ENCODE measurements at places on chromosomes 7 and 10. TPM values are rescaled to one million over a fixed set of nuclear protein-coding genes. Genes with fewer than 3 reads are reported as not detected.
A peak's percentile ranks its signal among the peaks of the same experiment; 100 is the strongest.

STAG3 gene
- polyA plus RNA-seq: 0.10 TPM

DNA sequence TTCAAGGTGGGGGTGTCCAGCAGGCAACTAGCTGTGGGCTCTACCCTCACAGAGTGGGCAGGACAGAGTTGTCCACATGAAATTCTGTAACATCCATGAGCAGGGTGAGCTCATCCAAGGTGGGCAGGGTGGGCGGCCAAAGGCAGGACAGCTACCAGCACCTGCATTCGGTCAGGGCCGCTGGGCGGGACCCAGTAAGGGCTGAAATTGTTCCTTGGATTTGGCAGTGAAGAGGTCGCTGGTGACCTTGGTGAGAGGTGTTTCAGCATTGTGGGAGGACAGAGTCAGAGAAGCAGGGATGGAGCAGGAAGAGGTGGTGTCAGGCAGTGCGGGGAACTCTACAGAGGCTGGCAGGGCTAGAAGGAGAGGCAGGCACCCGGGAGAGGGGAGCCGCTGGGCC lies 23.9 kb downstream of the ADCYAP1R1 start:
- no peak for DNase-seq

DNA sequence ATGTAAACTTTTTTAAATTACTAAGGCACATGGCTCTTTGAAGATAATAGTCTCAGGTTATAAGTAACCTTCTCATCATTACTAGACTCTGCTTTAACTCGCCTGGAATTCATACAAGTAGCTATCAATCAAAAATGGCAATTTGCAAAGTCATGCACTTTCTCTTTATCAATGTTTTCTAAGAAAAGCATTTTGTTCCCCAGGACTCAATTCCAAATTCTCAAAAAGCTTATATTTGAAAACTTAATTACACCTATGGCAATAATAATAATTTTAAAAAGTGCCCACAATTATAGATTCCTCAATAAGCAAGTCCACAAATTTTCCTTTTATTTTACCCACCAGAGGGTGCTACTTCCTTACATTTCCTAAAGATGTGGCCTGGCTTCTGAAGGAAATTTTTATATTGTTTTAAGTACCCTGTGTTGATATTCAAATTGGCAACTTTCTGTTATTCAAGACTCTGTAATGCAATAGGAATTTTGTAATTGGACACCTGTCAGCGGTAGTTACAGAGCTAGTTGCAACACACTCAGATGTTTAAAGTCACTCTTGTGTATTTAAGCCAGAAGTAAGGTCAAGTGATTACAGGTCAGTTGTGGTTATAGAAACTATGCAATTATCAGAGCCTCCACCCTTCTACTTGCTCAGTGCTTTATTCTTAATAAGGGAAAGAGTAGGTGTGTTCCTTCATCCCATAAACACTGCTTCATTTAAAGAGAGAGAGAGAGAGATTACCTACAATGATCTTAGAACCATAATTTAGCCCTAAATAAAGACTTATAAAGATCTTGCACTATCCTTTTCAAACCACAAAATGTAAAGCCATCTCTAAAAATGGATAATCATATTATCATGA lies 47.1 kb upstream of the HYAL4 start:
- DNase-seq: peak; percentile 40

DNA sequence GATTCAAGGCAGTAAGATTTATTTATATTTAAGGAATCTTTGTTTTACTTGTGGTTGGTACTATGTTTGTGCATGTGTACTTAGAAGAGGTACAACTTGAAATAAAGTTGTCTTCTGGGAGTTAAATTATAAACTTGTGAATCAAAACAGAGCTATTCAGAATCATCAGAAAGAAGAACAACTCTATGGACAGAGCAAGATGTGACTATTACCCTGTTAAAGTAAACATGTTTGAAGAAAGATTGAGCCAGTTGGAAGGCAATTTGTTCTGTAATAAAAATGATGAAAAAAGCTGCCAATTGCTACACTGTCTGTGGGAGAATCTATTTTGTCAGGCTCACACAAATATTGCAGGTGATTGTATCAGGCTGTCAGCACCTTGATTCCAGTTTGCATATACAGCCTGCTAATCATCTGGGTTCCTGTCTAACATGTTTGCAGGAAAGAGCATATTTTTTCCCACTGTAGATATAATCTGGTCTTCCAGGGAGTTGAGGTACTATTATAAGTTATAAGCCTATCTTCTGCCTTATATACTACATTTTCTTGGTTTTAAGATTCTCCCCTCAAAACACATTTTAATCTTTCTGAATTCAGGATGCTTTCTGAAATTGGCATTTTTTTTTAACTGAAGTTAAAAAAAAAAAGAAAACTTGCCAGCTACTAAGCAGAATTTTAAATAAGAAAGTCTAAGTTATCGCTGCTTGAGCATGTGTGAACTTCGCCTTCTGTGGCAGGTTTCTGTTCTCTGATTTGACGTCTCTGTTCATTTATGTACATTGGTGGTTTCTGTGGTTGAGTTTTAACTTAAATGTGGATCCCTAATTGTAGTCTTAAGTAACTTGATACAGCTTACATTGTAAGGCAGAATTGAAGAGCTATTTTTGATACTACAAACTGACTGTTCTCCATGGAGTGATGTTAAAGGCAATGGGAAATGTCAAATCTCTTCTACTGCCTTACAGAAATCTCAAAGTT lies 46.0 kb downstream of the ZNRF2 start:
- DNase-seq: no peak

DNA sequence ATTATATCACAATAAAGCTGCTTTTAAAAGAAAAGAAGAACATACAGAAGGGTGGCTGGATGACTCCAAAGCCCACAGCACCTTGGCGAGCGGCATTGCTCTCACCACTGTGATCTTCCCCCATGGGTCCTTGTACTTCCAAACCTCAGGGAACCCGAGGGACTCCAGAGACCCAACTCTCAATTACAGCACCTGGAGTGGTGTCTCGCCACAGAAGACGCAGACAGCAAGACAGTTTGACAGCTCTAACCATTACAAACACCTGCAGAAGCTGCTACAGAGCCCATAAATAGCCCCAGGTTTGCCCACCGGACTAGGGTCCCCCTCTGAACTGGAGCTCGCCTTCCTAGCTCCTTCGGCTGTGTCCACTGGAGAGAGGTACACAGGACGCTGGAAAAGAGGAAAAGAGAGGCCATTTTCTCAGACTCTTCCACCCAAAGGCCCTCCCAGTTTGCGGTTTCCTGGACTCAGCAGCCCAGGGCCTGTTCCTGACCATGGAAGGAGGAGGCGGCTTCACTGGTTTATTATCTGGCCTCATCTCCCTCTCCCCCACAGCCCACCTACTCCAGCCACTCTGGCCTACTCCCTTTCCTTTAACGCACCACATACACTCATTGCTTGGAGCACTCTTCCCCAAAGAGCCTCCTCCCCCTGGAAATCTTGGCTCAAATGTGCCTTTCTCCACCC lies 1.9 kb downstream of the PIK3AP1 start:
- no peak for DNase-seq

DNA sequence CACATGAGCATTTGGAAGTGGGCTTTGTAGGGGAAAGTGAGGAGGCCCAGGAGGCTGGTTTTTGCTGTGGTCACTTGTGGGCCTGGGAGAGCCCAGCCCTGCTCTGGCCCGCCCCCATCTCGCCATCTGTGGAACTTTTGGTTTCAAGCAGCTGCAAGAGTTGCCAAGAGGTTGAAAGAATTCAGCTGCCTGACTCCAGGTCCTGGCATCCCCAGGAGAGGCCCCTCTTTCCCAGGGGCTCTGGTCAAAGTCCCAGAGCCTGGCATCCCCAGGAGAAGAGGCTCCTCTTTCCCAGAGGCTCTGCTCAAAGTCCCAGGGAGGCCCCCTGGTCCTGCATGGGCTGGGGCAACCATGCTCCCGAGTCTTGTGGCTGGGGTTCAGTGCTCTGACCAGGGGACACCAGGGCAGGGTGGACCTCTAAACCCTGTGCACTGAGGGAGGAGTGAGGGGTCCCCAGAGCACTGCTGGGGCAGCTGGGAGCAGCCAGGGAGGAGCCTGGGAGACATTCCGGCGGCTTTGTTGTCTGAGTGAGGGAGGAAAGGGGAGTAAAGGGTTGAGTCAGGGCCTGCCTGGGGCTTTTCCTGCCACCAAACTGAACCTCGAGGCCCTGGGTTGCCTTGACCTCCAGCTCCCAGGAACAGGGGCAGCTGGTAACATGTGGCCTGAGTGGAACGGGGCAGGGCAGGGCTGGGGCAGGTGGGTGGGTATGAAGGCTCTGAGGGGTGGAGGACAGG lies 27.7 kb upstream of the CSGALNACT2 start:
- DNase-seq: no peak

GRCh38 chr10:14621037-14621436 lies 153.7 kb downstream of the FAM107B start:
- no peak for DNase-seq

DNA sequence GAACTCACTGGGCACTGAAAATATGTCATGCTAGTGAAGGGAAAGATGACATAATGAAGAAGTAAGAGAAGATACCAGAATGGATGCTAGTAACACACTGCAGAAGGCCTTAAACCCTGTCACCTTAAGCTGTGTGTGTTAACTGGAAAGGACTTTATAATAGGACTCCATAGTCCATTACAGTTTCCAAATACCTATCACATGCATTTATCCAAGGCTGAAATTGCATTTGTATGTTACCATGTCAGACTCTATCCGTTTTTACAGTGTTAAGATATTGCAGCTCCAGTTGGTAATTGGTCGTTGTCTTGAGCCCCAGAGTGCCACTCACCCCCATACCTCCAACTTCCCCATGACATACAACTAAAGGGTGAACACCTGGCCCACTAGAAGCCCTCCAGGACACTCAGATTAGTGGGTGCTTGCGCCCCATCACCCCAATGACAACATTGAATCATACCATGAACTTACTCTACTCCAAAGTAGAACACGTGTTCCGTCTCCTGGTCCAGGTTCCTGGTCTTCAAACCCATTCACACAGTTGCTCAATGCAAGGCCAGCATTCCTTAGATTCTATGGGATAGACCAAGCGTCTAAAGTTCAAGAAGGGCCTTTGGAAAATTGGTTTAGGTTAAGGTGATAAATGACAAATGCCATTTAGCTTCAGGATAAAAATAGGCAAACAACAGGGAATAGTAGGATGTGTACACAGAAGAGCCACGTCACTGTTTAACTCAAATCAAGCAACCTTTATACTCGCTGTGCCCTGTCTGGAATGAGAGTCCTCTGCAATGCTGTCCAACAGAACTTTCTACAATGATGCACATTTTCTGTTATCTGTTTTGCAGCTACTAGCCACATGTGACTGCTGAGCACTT lies 2.1 kb upstream of the RAPGEF5 start:
- no peak for DNase-seq

DNA sequence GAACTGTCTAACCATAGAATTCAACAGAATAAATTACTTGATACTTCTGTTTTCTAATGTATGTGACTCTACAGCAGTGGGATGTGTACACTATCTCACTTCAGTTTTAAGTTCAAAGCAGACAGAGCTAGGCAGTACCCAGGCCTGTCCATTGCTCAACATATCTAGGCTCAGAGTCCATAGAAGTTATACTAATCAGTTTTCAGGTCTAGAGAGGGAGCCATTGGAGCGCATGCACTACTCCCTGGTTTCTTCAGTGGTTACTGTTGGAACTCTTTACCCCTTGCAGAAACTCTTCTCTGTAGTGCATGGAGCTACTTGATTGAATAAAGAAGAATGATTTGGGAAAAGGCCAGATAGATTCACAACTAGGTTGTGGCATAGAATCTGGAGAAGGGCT lies 4.4 kb downstream of the CD36 start:
- no peak for DNase-seq

DNA sequence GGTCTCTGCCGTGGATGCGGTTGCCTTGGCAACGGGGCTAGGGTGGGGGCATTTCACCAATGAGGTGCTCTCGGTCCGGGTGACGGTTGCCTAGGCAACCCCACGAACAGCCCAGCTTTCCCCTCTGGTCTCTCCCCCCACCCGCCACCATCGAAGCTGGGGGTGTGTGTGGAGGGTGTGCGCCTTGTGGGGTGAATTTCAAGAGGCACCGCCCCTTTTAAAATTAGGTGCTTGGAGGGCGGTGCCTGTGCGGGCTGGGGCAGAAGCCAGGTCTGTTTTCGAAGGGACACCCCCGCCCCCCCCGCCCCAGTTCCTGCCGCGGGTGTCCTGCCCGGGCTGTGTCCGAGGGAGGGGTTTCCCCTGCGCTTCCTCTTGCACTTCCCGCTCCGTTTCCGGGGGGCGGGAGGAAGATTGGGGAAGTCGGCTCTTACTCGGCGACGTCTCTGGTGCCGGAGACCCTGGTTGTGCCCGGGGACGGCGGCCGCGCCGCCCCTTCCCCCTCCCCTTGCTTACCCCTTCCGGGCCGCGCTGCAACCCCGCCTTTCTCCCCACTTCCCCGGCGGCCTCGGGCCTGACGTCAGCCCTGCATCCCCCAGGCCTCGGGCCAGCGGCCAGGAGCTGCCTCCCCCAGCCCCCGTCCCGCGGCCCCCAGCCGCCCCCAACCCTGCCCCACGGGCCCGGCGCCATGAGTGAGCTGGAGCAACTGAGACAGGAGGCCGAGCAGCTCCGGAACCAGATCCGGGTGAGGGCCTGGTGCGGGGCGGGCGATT lies 2.2 kb downstream of the GNB2 start:
- peak; percentile 96 for DNase-seq

DNA sequence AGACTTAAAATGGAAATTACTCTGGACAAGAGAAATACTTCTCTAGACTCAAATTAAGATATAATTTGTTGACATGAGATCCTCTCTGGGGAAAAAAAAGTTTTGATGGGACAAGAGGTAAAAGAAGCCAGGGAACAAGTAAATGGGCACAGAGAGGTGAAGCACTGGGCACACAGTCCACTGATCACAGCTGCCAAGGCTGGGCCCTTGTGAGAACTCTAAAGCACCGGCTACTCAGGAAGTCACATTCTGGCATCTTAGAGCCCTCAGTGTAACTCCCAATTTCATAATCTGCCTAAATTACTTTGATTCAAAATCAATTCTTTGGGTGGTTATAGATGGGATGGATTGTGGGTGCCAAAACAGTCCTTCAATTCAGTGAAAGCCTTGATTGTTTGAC lies 123.2 kb upstream of the CACNA2D1 start:
- no peak for DNase-seq

TMEM139 gene
- polyA plus RNA-seq: 0.19 TPM

GRCh38 chr7:155219947-155220769 lies 77.5 kb upstream of the INSIG1 start:
- peak; percentile 68 for DNase-seq

DNA sequence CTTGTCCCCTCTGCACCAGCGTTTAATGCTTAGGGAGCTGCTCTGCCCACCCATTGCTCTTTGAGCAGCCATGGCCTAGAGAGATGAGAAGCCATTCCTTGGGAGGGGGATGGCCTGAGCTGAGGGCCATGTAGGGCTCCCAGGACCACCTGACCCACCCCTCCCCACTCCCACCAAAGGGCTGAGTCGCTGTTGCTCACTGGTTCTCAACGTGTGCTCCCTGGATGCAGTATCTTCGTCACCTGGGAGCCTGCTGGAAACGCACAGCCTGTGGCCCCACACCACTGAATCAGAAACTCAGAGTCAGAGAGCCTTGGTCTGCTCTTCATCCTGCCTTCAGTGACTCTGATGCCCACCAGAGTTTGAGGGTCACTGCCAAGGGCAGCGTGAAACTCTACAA lies 37.0 kb downstream of the VWA2 start:
- no peak for DNase-seq

DNA sequence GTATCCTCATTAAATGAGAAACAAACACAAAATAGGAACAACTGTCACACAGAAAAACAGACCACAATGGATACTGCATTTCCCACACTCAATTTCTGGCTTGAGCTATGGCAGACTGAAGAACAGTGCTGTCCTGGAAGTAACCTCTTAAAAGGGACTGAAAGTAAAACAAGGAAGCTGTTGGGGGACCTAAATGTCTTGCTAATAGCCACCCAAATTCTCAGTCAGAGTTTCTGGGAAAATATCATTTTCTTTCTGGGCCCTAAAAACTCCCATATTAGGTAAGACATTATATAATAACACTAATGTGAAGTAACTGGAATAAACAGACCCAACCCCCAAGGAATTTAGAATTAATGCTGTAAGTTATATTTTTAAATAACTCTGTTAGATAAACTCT lies 80.9 kb upstream of the TFEC start:
- DNase-seq: no peak

All from SK-N-SH (cell line).